ENCODE measurements at places on chromosomes 5 and 9.

GRCh38 chr9:16213781-16214515, 656.5 kb downstream of the BNC2 start:
- peak; percentile 48 for DNase-seq

DNA sequence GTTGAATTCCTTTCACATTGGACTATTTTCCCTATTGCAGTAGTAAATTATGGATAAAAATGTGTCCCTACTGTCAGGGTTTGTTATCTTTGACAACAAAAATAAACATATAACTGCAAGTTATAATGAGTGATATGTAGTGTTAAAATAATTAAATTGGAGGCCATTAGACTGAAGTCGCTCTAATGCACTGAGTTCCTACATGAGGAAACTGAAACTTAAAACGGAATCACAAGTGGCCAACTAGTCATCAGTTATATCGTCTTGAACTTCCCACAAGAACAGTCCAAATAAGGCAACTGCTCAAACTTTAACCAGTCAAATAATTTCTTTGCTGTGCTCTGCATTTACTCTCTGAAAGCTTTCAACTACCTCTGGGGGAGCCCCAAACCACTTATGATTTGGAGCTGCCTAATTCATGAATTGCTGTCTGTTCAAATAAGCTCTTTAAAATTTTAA, 2.1 kb upstream of the IFT74 start:
- DNase-seq: no peak

- no peak for DNase-seq
These were observed 105.7 kb downstream of the SPOCK1 start for GRCh38 chr5:137393196-137393993.

DNA sequence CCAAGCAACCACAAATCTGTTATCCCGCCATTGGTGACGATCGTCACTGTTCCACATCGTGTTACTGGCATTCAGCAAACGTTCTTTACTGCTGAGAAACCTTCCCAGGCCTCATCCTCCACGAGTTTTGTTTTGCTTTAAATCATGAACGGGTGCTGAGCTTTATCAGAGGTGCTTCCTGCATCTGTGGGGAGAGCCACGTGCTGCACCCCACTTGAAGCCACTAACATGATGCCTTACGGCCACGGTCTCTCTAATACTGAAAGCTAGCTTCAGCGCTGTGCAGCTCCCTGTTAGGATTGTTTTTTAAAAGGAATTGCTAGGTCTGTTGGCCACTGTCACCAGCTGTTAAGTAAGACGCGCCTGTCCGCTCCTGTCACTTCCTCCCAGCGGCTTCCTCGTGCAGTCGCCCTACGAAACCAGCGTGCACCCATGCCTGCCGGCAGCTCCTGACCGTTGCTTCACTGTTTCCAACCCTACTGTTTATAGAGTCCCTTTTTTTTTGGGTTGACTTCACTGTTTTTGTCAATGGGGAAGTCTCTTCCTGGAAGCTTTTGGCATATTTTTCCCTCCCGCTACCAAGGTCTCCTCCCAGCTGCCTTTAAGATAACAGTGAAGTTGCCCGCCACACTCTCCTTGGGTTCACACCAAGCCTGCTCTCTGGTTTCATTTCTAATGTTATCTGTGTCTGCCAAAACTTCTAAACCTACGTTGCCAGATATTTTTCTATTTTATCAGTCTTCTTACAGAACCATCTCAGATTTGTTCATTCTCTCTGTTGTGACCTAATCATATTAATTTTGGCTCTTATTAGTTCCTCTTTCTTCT, 20.3 kb downstream of the LPCAT1 start:
- peak; percentile 56 for DNase-seq

GRCh38 chr9:129412814-129413536, 207.9 kb downstream of the C9orf50 start:
- DNase-seq: peak; percentile 92

DNA sequence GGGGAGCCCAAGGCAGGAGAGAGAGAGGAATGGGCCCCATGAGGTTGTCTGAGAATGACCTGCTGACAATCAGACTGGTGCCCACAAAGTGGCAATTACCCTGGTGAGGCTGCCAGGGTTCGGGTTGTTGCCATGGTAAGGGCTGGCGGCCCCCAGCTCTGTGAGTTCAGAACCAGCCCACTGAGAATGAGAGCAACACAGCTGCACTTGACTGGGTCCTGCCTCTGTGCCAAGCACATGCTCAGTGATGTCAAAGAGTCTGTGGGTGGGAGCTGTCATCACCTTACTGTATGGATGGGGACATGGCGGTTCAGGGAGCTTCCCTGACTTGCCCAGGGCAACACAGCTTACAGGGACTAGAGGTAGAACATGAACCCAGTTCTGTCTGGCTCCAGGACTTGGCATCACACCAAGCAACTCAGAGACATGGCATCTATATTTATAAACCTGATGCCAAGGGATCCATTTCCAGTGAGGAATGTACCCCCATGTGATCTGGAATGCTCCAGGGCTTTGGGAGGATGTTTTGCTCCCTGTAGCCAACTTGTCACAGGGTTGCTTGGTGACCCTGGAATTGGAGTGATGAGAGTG, 38.2 kb upstream of the TEX48 start:
- no peak for DNase-seq

- DNase-seq: peak; percentile 58
These were observed 15.5 kb upstream of the SHB start for GRCh38 chr9:38084556-38084880.

DNA sequence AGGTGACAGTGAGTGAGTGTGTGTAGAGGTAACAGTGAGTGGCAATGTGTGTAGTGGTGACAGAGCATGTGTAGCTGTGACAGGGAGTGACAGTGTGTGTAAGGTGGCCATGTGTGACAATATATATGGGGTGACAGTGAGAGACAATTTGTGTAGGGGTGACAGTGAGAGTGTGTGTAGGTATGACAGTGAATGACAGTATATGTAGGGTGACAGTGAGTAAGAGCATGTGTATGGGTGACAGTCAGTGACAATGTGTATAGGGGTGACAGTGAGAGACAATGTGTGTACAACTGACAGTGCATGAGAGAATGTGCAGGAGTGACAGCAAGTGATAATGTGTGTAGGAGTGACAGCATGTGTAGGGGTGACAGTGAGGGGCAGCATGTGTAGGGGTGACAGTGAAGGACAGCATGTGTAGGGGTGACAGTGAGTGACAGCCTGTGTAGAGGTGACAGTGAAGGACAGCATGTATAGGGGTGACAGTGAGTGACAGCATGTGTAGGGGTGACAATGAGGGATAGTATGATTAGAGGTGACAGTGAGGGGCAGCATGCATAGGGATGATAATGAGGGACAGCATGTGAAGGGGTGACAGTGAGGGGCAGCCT, 10.1 kb upstream of the GAPT start:
- DNase-seq: no peak

DNA sequence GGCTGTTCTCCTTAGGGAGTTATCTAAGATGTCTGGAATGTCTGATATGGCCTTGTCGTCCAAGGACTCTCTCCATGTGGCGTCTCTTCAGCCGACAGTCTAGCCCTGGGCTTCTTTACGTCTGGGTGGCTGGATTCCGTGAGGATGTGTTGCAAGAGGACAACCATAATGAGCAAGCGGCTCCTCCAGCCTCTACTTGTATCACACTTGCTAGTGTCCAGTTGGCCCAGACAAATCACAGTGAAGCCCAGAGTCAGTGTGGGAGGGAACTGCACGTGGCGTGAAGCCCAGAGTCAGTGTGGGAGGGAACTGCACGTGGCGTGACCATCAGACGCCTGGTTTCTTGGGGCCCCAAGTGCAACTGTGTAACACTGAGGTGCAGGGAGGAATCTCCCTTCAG, 61.1 kb downstream of the COL23A1 start:
- DNase-seq: no peak

- no peak for DNase-seq
These were observed 502.8 kb downstream of the NTRK2 start for GRCh38 chr9:85172001-85172978.

DNA sequence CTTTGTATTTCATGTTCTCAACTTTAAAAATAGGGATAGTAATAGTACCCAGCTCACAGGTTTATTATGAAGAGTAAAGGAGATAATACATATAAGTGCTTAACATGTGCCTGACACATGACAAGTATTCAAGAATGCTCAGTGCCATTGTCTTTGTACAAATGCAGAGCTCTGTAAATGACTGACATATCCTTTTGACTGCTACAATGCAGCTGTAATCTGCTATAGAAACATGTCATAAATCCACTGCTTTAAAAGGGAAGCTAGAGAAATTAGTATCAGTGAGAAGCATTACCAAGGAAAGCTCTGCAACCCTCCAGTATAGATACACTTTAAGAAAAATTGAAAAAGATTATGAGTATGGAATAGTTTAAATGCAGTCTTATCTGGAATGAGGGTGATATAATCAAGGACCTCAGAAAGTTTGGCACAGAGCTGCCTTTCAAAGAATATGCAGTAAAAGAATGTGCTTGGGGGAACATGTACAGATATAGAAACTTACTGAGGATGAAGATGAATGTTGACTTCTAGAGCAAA, 17.9 kb downstream of the ERAP1 start:
- DNase-seq: no peak

DNA sequence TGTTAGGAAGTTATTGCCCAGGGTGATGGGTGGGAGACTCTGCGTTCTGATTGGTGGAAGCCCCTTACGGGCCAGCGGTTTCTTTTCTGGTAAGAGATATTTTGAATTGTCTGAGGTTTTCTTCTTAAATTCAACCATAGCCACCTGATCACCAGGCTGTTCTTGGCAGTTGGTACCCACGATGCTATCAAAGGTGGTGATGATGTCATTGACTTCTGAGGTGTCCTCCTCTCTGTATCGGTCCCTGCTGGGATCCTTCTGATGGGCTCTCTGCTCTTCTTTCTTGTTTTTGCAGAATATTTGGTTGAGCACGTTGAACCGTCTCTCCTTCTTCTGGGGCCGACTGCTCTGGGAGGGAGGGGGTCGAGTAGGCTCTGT, 116.6 kb upstream of the IL6ST start:
- no peak for DNase-seq

- no peak for DNase-seq
These were observed 59.1 kb upstream of the FBXW11 start for GRCh38 chr5:172065431-172066065.

GRCh38 chr9:26165426-26165825, 487.2 kb upstream of the TUSC1 start:
- no peak for DNase-seq

- peak; percentile 83 for DNase-seq
These were observed 1.1 kb upstream of the MAT2B start for GRCh38 chr5:163504079-163504931.

GRCh38 chr5:174312641-174313040, 267.1 kb downstream of the NSG2 start:
- DNase-seq: no peak

DNA sequence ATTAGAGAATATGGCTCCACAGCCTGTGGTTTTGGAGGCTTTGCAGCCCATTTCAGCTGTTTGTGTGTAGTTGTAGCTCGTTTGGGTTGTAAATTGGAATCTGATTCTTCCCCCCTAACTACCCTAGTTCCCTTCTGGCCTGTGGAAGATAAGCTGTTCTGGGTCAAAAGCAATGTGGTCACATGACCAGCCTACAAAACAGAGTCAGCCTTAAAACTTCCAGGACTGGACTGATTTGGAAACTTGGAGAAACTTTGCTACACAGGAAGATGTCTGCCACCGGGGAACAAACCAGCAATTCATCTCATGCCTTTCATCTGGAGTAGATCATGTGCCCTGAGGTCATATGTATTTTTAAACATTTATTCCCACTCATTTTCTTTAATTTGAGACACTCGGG, 83.8 kb downstream of the DAPK1 start:
- DNase-seq: no peak

DNA sequence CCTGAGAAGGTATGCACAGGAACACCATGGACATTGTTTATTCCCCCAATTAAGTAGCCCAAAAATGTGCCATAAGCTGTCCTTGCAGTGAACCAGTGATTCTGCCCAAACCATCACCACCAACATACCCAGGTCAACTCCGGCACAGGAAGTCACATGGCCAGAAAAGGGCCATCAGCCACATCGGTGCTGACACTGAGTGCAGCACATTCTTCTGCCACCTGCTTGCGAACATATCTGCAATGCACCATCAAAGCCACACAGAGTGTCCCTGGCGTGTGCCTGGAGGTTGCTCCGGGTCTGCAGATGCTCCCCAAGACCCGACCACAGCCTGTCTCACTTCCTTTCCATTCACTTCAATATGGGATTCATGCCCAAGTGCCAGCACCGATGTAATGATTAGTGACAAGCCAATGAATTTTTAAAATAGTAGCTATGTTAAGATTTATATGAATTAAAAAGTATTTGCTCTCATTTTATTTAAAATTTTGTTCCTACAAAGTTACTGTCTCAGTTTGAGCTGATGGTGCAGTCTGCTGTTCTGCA, 37.6 kb downstream of the SYK start:
- DNase-seq: no peak

GRCh38 chr9:128555180-128555721, 2.9 kb downstream of the SPTAN1 start:
- no peak for DNase-seq
